ENCODE measurements at places on chromosomes 7 and 10. TPM values are rescaled to one million over a fixed set of nuclear protein-coding genes. Genes with fewer than 3 reads are reported as not detected.

DNA sequence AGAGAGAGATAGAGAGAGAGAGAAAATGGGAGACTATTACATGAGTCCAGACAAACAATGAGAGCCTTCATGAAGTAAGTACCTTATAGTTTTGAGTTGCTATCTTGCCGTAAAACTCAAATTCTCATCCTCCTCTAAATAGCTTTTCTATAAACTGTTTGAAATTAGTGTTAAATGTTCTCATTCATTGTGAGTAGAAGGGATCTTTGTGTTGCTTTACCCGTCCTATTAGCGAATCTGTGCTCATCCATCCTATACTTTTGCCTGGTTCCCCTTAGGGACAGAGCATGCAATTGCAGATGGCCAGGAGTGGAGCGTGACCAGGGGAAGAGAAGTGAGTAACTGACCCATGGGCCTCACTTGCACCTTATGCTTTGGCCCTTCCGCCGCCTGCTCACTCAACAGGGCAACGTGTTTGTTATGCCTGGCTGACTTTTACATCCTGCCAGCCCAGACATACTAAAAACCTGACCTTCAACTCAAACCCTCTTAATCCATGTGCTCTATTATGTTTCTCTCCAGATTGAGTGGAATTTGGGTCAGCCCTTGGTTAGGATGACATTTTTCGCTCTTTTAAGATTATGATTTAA is 244.2 kb upstream of the YAE1 start:
- no peak for DNase-seq

DNA sequence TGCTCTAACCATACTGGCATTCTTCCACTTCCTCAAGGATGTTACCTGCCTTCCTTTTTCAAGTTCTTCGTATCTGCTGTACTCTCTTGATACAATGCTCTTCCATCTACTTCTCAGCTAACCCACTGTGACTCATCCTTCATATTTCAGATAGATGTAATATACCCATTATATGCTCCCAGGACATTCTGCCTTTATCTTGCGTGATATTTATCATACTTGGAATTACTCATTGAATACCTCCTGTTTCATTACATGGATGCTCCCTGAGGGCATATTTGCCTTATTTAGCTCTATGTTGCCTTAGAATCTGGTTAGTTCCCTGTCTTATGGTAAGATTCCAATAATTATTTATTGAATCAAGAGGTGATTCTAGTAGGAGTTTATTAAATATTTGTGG is 706.4 kb downstream of the SORCS3 start:
- no peak for DNase-seq

Gene CACNA2D1
- total RNA-seq: 10.3 TPM

DNA sequence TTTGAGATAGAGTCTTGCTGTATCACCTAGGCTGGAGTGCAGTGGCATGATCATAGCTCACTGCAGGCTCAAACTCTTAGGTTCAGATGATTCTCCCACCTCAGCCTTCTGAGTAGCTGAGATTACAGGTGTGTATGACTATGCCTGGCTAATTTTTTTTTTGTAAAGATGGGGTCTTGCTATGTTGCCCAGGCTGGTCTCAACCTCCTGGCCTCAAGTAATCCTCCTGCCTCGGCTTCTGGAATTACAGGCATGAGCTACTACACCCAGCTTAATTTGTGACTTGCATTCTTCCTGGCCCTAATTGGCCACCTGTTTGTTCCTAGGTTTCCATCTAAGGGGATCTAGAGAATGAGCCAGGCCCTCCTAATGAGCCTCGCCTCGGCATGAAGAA is 9.3 kb downstream of the ARHGAP22 start:
- DNase-seq: no peak

Gene TMEM178B
- 1.4 TPM for total RNA-seq

DNA sequence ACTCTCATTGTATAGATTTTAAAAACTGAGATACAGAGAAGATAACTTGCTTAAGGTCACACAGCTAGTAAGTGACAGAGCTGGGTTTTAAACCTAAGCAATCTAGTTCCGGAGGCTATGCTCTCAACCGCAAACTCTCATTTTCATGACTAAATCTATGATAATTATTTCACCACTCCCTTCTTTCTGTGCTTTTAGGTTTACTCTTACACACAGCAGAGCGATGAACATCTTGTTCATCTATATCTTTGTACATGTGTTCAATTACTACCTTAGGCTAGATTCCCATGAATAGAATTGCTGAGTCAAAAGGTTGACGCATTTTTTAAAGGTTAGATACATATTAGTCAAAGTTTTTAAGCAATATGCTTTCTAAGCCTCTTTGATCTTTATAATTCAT is 154.8 kb downstream of the CHN2 start:
- DNase-seq: no peak

DNA sequence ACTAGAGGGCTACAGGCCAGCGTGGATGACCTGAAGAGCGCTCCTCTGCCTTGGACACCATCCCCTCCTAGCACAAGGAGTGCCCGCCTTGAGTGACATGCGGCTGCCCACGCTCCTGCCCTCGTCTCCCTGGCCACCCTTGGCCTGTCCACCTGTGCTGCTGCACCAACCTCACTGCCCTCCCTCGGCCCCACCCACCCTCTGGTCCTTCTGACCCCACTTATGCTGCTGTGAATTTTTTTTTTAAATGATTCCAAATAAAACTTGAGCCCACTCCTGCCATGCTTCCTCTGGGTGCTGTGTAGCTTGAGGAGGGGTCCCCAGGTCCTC is 4.5 kb downstream of the SNCG start:
- no peak for DNase-seq

DNA sequence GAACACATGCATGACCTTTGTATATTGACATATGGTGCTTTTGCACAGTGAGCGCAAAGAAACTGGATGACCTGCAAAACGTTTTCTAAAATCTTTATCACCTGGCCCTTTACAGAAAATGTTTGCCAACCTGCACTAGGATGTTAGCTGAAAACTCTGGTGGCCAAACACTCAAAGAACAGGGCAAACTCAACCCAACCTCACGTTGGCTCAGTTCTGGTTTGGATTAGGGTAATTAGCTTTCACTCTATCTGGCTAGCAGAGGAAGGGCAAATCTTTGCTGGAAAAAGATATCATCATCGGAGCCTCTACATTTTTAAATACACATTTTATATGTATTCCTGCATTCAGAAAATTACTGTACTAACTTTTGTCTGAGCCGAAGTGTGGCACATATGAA is 688.9 kb downstream of the PHTF2 start:
- DNase-seq: no peak

Gene DUSP5
- 24.0 TPM for total RNA-seq

DNA sequence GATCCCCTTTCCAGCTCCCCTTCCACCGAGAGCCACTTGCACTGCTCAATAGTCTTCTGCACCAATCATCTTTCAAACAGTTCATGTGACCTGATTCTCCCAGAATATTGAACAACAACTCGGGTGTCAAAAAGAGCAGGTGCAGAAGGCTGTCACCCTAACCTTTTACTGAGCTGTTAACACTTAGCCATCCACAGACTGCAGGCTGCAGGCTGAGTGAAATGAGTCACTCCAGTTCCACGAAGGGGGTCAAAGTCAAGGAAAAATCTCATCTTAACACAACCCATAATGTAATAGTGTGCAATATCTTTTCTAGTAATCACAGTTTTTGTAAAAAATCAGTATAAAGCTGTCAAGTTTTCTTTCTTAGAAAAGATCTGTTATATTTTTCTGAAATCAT is 63.1 kb downstream of the MTPAP start:
- DNase-seq: no peak
